ENCODE measurements at places on chromosomes 5 and 9.

DNA sequence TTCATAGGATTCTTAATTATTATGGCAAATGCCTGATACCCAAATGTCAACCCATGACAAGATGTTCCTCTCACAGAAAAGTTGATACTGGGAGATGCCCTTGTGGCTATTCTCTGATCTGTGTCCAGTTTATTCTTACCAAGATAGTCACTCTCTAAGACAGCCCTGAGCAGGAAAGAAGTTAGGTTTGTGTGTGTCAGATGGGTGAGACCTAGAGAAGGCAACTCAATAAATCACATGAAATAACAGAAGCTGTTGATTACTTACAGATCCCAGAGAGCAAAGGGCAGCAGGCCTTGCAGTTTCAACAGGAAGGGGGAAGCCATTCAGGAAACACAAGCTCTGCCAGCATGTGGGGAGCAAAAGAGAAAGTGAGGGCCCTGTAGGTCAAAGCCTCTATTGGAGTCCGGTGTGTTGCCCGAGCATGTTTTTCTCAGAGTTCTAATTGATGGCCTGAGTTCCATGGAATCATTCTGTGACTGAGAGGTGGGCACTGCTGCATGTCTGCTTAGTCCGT, 1193.7 kb upstream of the CDH18 start:
- DNase-seq, result no peak

DNA sequence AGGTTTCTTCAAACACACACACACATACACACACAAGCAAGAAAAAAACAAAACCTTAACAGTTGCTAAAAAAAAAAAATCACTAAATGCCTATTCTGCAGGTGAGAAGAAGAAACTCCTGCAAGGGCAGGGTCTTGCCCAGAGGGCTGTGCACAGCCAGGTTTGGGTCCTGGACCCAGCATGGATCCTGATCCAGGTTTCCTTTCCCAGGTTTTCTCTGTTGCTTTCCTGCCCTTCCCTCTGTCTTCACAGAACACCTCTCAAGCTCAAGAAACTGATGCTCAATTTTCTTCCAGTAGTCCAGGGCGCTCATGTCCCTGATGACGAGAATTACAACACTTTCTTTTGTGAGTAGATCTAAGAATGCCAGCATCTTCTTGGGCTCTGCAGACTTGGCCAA, 136.6 kb downstream of the PAX5 start:
- DNase-seq, result no peak

DNA sequence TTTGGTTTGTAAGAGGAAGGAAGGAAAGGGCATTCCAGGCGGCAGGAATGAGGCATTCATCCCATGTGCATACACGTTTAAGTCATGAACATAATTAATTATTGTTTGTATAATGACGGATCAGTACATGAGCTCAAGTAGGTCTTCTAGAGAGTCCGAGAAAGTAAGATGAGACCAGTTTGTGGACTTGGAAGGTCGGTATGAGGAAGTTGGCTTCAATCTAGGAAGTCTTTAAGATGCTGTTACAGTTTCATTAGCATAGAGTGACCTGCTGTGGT, 2.1 kb downstream of the GTF3C4 start:
- no peak for DNase-seq

DNA sequence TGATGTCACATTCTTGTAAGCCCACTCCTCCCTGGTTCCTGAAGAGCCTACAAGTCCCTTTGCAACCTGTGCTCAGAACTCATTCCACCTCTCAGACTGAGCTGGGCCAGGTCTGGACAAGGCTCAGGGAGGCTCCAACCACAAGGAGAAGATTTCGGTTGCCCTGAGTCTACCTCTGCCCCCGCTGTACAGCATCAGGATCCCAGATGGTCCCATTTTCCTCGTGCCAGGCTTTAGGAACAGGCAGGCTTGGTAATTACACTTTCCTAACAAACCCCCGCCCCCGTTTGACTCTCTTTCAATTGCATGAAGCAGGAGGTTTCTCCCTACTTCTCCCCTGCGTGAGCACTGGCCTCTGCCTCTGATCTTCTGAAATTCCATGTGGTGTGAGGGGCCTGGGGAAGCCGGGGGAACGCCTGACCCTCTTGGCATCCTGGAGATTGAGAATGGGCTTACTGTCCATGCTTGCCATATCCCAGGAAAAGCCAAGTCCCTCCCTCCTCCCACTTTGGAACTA, 86.9 kb upstream of the CTNNA1 start:
- DNase-seq, result no peak

- DNase-seq, result no peak
These were observed 21.5 kb downstream of the CCDC187 start for GRCh38 chr9:136282272-136282861.

GRCh38 chr5:74766418-74766848, 484 bp downstream of the GFM2 start:
- DNase-seq, result no peak

DNA sequence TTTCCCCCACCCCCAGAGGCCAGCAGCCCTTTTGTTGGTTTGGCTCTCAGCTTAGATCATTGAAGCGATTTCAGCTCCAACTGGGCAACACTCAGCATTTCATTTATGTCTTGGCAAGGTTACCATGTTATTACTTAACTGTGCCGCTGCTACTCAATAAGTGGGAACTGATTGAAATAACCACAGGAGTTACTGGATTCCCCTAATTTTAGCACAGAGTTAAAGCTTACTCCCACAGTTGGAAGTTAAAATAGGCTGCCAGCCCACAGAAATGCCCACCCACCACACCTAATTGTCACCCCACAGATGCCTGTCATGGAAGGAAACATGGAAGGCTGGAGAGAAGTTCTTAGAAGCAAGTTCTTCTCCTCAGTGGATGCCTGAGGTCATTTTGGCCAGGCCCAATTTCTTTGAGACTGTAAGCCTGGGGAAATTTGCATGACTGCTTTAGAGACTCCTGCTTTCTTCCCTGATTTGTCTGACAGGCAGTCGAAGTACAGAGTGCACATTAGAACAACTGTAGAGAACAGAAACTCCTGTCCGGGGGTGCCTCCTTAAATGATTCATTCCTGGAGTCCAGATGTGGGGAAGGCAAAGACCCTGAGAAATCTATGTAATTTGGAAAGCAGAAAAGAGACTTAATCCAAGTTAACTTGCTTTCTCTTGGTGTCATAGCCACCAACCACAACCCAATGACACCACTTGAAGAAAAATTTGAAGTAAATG, 370.0 kb downstream of the ZSWIM6 start:
- DNase-seq, result no peak

DNA sequence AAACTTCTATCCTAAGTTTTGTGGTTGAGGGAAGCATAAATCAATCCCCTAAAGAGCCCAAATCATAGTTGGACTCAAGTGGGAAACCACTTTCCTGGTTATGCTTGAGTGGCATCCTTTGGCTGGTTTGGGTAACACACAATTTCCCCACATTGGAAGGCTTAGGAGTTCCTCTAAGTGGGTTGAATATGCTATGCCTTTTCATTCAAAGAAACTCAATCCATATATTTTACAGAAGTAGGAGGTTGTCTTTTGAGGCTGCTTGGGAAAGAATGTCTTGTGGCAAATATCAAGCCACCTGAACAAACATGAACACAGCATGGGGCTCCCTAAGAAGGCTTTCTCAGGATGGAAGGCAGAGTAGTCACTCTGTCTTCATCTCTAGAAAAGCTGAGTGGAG, 121.1 kb downstream of the SPATA31D1 start:
- DNase-seq, result no peak

DNA sequence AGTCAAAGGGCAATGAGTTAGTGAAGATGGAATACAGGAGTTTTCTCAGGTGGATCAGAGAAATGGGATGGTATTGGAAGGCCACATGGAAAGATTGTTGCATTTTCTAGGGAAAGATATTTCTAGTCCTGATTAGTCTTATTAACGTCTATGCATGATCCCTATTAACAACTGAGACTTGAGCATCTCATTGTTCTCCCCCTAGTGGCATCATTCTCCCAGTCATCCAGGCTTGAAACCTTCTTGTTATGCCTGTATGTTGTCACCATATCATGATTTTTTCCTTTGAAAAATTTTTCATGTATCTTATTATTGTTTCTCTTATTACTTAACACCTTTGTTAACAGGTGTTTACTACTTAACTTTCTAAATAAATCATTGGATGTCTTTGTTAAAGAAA, 34.4 kb downstream of the KIF2A start:
- DNase-seq, result no peak

GRCh38 chr5:61416010-61416409, 84.0 kb downstream of the ZSWIM6 start:
- no peak for DNase-seq

DNA sequence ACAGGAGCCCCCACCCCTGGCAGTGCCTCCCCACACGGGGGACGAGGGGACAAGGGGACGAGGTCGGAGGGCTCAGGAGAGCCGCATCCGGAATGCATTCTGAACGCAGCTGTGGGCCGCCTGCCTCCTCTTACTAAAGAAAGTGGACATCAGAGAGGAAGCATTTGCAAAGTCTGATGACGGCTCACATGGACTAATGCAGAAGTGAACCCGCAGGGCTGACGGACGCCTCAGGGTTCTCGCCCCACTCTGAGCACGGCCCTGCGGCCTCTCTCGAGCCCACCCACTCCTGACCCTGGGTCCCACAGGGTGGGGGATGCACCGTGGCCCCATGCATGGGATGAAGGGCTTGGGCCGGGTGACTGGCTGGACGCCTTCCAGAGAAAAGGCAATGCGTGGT, 5.9 kb downstream of the LPCAT1 start:
- no peak for DNase-seq

GRCh38 chr9:79013715-79014610, 557.8 kb upstream of the TLE4 start:
- no peak for DNase-seq

- no peak for DNase-seq
These were observed 403.5 kb downstream of the ZNF608 start for GRCh38 chr5:124342986-124343385.

DNA sequence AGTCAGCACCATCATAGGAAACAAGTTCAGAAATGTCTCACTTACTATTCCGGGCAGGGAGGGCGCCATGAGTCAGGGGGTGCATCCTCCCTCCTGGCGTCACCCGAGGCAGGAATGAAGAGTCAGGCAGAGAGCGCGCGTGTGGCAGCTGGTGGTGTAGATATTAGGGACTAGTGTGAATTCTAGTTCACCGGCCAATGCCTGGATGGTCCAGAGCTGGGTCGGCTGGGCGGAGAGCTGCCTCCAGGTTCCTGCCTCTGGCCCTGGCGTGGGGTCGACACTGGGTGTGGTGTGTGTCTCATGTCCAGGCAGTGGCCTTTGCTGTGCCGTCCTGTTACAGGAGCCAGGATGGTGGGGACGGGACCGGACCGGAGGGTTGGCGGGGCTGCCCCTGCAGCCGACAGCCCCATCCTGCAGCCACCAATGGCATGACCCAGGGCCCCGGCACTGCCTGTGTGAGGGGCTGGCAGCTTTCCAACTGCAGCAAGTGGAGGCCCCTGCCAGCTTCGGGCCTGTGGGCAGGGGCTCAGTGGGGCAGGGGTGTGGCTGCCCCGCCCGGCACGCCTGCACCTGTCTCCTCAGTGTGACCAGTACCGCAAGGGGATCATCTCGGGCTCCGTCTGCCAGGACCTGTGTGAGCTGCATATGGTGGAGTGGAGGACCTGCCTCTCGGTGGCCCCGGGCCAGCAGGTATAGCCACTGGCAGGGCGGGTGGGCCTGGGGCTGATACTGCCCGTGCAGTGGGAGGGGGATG, 9.1 kb downstream of the DIPK1B start:
- no peak for DNase-seq

DNA sequence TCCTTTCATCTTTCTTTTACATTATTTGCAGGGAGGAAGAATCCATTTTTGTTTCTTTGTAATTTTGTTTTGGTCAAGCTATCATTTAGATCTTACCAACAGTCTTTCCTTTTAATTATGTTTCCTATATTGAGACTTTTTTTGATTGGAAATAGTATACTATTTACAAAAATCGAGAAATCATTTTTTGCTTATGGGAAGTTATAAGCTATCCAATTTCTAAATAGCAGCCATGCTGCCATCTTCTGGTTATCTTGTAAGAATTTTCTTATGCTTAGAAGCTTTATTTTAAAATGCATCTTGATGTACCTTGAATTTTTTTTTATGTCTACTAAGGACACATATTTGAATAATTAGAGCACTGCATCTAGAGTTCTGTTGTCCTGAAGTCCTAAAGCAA, 821.2 kb downstream of the PTPRD start:
- DNase-seq, result no peak

GRCh38 chr5:10634562-10634961, 70.7 kb downstream of the ANKRD33B start:
- DNase-seq, result no peak

GRCh38 chr9:93122721-93123221, 11.3 kb downstream of the NINJ1 start:
- peak; percentile 22 for DNase-seq

DNA sequence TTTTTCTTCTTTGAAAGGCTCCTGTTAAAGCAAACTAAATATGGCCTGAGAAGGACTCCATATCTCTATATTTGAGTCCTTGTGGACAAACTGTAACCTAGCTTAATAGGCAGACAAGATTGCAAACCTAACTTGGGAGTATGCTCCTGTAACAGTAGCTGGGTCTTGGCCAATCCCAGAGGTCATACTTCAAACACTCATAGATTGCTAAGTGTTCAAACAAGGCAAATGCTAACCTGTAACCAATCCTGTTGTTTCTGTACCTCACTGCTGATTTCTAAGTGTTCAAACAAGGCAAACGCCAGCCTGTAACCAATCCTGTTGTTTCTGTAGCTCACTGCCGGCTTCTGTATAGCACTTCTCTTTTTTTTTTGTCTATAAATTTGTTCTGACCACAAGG, 50.6 kb upstream of the CLK4 start:
- no peak for DNase-seq
